ENCODE measurements at places on chromosomes 4 and X. TPM values are rescaled to one million over a fixed set of nuclear protein-coding genes. Genes with fewer than 3 reads are reported as not detected.

- no peak for DNase-seq
Measured at GRCh38 chr4:114108869-114109268, 129.4 kb upstream of the ARSJ start.

DNA sequence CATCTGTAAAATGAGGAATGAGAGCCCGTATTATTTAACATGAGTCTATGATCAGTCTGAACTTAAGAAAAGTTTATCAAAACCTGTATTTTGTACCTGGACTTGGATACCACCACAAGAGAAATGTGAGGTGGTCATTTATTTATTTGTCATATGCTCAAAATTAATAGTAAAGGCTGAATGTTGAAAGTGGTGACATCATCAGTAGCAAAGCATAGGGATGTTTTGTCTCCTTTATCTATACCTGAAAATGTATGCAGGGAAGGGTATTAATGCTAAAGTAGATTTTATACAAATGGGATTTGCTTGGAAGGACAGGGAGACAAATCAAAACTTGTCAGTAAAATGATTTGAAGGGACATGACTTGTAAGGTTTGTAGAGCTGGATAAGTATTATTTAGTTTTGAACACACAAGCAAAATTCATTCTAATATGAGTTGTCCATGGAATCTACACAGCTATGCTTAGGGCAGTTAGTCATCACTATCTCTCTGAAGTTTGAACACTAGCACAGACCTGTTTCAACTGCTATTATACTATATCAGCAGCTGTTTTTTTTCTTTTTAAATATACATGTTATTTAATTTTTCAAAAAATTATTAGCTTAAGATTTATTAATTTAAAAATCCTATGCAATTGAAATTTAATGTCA is 52.4 kb upstream of the GUCY1A1 start:
- no peak for DNase-seq

DNA sequence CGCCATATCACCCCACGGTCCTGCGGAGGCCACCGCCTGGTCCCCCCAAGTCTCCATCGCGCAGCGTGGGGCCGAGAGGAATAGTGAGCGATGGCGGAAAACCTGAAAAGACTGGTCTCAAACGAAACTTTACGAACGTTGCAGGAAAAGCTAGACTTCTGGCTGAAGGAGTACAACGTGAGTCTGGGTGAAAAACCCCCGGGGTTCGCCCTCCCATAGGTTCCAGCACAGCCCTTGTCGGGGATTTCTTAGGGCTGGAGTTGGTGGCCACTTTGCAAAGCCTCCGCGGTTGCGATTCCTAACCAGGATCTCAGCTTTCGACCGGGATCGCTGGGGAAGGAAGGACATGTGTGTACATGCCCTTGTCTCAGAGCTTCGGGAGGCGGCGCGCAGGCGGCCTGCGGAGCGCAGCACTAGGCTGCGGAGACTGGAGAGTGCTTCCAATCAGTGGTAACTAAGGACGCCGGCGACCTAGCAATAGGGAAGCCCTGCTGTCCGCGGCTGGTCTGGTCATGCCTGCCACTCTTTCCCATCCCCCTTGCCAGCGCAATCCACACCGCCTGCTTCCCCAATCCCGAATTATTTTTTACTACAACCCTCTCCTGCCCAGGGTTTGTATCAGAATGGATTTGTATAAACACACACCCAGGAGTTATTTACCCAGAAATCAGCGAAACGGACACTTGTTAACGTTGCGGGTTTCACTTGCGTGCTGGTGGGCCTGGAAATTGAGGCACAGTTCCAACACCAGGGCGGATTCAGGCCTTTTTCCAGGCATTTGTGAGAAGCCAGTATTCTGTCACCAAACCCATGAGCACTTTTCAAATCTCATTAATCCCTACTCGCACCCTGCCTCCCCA is 741 bp downstream of the SPATA18 start:
- DNase-seq, result peak; percentile 19

The TENM3 gene
- total RNA-seq, result 8.0 TPM

The PCDH19 gene
- total RNA-seq, result 0.41 TPM

The GATA1 gene
- total RNA-seq, result not detected
